ENCODE measurements at places on chromosomes 6 and 20.

DNA sequence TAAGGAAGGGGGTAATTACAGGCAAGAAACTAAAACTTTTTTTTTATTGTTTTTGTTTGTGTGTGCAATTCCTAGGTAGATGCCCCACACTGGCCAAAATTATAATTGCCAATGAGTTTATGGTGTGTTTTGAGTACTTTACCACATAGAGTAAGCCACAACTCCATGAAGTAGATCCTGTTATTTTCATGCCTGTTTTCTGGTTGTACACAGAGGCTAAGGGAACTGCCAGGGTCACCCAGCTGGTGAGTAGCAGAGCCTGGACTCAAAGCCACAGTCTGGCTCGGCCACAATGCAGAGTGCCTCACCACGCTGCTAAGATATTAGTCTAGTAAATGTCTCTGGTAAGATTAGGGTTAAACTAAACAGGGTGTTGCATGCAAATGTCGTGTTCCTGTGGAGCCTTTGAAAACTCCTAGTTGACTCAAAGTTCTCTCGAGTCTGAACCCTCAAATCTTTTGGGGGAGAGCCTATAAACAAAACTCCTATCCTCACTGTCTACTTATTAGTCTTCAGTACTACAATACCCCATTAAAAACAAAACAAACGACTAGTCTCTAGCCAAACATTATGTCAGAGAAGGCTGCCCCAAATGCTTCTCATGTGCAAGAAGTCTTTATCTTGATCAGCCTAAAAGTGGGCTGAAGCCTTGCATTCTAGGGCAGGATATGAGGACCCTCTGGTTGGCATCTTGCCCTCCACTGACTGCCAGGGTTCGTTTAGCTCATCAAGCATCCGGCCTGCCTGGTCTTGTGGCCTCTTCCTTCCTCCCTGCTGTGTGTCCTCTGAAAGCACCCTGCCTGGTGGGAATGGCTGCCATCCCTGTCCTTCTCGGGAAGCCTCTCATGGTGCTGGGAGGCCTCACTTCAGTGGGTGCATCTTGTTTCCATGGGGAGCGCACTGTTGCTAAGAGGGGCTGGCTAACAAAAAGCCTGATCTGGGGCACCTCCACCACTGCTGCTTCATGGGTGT lies 4.2 kb downstream of the DUSP22 start:
- DNase-seq: no peak

DNA sequence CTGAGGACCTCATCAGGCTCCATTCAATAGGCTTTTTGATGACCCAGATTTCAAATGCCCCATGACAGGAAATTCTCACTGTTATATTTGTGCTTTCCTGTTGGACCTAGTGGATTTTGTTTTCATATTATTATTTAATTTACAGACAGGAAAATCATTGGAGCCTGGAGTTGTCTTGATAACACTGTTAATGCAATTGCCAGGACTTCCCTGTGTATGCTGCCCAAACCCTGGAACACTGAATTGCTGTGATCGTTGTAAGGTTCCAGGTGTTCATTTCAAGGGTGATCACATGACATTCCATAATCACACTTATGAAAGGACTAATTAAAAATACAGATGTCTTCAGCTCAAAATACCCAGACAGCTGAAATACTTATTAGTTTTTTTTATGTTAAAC lies 783.2 kb downstream of the DHX35 start:
- DNase-seq: no peak

GRCh38 chr20:46789339-46790028 lies 80.0 kb downstream of the SLC2A10 start:
- DNase-seq: no peak

DNA sequence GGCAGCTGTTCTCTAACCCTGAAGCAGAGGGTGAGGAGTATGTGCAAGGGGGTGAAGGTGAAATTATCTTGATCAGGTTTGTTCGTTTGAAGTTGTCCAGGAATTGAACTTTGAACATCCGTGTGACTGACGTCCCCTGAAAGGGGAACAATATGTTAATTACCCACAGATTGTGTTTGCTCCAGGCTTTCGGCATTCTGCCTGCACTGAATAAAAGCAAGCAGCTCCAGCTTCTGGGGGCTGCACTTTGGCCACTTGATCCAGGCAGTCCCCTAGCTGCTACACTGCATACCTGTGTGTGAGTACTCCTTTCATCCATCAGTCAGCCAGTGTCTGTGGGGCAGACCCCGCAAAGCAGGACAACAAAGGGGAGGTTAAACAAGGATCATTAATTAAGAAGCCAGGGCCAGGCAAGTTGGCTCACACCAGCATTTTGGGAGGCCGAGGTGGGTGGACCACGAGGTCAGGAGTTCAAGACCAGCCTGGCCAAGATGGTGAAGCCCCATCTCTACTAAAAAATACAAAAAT lies 104.8 kb upstream of the BTN3A2 start:
- DNase-seq: no peak

DNA sequence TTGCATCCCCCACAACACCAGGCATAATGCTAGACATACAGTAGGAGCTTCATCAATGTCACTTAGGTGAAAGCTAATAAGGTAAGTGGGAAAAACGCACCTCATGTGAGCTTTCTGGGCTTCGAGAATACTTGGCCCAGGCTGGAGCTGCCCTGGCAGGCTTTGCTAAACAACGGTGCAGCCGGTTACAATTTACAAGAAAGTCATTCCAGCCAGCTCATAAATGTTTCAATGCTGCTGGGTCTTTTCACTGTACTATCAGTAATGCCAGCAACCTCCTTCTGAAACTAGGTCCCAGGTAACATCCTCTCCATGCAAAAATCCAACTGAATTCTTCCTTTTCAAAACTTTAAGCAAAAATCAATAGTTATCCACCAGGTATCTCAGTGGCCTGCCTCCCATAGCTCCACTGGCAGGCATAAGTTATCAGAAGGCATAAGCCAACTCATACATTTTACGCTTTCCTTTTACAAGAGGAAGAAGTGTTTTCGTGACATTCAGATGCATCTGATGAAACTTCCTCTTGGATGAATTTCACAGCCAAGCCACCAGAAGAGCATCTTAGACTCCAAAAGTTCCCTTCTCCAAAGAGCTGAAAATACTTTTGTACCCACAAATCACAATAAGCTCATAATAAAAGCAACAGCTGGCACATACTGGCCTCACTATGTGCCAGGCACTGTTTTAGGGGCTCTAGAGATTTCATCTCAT lies 56.3 kb downstream of the RTN4IP1 start:
- no peak for DNase-seq

DNA sequence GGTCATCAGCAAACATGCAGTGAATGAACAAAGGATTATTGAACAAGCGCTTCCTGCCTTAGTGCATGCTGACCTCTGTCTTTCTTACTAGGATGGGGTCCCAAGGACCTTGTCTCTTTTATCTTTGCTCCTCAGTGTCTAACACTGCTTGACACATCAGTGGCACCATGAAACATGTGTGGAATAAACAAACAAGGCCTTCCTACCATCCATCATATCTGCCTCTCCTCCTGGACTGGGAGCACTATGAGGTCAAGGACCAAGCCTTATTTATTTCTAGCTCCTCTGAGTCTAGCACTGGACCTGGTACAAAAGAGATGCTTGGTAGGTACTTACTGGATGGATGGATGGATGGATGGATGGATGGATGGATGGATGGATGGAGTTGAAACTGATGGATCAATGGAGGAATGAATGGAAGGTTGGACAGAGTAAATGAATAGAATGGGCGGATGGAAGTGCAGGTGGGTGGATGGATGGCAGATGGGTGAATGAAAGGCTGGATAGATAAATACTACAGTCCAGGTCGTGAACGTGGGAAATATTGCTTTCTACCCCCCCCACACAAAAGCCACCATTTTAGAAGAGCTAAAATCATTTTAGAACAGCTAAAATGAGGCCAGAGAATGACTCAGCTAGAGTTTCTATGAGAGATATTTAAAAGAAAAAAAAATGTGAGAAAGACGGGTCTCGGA lies 104.1 kb upstream of the PTPN1 start:
- DNase-seq: no peak

DNA sequence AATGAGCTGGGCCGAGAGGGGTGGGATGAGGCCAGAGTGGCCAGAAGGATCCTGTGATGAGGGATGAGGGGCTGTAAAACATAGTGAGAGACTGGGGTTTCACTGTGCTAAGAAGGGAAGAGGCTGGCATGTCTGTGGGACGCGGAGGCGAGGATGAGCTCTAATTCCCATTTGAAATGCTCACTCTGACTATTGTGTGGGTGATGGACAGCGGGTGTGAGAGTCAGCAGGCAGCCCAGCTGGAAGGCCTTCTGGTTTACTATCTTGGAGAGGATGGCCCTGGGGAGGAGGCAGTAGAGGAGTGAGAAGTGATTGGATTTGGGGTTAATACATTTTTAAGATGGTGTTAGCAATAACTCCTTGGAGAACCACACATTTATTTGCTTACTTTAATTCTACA lies 9.5 kb upstream of the MICA start:
- no peak for DNase-seq

DNA sequence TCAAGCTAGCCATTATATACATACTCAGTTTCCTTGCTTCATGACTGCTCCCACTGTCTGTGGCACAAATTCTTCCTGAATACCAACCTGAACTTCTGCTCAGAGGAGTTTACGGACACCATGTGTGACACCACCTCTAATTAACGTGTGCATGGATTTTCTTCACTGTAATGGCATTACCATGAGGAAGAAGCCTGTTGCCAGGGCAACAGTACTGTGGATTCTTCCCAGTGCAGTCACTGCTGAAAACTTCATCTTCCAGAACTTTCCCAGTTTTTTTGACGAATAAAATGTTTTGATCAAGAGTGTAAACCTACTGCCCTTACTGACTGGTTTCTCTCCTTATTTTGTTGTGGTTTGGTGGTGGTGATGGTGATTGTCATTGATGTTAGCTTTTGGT lies 444.3 kb upstream of the NRSN1 start:
- no peak for DNase-seq

GRCh38 chr6:56958481-56958880 lies 3.6 kb downstream of the BEND6 start:
- no peak for DNase-seq

GRCh38 chr6:170049641-170050561 lies 241.0 kb downstream of the DLL1 start:
- DNase-seq: no peak

DNA sequence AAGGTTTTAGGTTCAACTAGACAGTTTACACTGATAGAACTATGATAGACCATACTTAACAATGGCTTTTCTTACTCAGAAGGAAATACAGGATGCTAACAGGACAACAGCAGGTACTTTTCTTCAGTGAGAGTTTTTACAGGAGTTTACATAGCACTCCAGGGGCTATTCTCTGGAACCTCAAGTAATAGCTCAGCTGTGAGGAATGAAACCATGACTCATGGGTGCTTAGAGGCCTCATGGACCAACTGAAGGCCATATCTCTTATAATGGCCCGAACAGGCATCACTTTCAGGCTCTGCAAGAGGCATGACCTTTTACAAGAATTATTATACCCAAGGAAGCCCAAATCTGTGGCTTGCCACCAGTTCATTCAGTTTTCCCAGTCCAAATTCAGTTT lies 31.8 kb downstream of the TREML1 start:
- DNase-seq: no peak

DNA sequence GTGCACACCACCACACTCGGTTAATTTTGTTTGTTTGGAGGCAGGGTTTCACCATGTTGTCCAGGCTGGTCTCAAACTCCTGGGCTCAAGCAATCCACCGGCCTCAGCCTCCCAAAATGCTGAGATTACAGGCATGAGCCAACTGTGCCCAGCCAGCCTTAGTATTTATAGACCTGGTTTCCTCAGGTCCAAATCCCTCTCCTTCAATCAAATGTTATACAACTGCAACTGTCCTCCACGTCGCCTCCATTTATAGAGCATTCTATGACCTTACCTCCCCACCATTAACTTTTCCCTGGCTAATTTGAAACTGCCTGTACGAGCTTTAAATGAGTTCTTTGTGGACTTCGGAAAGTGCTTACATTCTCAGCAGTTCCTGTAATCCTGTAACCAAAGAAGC lies 39.3 kb upstream of the IPCEF1 start:
- no peak for DNase-seq

DNA sequence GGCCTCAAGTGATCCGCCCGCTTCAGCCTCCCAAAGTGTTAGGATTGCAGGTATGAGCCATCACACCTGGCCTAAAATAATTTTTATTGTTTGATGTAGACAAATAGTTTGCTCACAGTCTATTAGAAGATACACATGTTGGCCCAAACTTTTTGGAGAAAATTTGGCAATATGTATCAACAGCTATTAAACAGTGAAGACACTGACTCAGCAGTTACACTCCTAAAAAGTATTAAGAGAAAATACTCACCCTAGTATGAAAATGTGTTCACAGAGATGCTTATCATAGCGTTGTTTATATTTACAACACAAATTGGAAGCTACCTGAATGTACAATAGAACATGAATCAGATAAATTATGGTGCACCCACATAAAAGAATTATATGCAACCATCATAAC lies 173.1 kb downstream of the WDR27 start:
- no peak for DNase-seq

DNA sequence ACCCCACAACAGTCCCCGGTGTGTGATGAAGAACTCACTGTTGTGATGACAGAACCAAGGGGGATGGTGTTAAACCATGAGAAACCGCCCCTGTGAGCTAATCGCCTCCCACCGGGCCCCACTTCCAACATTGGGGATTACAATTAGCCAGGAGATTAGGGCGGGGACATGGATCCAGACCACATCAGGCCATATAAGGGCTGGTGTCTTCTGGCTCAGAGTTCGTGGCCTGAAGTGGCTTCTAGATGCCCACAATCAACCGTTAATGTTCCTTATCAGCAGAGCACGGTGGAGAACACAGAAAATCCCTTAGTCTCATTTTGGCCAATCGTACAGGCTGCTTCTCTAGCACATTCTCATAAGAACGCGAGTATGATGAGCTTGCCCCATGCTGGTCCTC lies 10.9 kb upstream of the MAS1 start:
- DNase-seq: no peak

DNA sequence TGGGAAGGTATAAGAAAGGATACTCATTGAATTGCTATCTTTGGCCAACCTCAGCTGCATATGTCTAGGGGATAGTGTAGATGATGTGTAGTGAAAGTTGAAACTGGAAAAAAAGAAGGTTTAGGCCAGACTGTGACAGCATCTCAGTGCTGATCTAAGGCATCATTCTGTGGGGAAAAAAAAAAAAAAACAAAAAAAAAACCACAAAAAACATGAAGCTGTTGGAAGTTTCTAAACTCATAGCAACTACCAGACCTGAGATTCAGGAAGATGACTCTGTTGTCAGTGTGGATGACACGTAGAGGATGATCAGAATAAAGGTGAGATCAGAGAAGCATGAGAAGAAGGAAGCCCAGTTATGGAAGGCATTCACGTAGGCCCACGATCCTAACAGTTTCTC lies 100.8 kb upstream of the CNKSR3 start:
- no peak for DNase-seq

- no peak for DNase-seq
Measured at GRCh38 chr6:6315660-6316059, 4.8 kb downstream of the F13A1 start.
